Stimulated activated CD8-positive, alpha-beta memory T cell treated with anti-CD3 and anti-CD28 coated beads, Interleukin-4, amount 100 ng/mL, for 4 hours (primary cell): ENCODE measurements at places on chromosomes 2 and 18.

DNA sequence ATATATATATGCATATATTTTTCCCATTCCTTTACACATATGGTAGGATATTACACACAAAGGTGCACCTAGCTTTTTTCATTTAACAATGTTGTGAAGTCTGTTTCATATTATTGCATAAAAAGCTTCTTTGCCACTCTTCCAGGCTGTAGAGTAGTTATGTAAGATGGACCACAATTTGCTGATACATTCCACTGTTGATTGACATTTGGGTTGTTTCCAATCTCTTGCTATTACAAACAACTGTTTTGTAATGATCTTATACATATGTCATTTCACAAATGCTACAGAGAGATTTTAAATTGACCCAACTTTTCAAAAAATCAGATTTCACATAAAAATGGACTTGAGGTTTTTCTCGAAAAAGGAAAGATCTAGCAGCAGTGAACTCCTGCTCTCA is 301.4 kb downstream of the CDCA7 start:
- no peak for DNase-seq

DNA sequence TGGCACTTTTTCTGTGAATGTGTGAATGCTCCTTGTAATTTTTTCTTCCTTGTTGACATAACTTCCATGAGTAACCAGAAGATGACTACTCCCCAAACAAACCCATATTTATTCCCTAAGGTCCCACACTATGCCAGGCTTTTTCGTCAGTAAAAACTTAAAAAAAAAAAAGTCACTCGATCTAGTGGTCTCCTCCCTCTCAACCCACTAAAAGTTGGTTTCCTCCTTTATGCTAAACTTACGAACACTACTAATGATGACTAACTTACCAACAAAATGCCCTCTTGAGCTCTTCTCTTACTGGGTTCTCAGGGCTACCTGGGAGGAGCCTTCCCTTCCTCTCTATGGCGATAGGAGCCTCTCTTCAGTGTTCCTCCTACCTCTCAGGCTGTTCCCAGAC is 18.2 kb downstream of the ACVR1 start:
- DNase-seq = no peak

DNA sequence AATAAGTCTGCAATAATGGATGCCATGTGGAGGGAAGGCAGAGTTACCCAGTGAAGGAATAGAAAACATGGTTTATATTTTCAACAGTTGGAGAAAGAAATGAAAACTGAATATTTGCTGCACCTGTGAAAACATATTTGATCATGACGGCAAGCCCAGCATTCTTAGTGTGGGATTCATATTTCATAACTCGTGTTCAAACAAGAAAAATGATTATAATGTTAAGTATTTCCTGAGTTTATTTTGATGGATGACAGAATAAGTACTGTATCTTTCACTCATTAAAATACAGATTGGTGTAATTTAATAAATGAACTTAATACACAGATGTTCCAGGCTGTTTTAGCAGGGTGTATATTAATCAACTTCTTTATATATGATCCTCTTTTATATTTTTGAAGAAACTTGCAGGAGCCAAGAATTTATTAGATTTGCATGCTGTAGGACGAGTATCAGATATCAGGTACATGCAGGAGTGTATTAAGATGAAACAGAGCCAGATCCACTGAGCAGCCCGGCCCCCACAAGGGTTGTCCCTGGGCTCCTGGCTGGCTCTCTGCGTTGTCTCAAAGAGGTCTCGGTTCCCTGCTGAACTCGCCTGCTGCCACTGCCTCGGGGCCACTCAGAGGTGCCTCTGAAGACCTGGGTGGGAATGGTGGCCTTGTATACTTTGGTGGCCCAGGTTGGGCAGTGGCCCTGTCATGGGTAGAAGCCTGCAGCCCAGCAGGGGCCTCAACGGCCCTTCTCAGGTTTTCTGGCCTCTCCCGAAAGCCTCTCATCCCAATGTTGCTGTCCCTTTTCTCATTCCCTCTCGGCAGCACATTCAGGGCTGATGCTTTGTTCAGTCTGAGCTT is 95.0 kb upstream of the LDAH start:
- DNase-seq = no peak

GRCh38 chr2:230701308-230701707 is 11.3 kb upstream of the CAB39 start:
- DNase-seq = no peak

DNA sequence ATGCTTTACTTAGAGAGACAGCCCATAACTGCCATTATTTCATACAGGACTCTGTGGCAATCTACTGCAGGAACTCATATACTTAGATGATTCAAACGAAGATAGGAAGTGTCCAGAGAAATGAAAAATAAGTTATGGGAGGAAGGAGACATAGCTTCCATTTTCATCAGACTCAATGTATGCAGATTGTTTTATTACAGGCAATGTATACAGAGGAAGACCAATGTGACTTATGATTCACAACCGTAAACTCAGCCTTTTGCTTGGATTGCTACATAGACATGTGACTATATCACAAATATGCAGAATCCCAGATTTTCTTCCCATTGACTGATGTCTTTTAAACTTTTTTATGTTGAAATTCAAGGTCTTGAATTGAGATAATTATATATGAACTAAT is 793.4 kb downstream of the SATB2 start:
- DNase-seq = no peak

- DNase-seq = no peak
Measured at GRCh38 chr2:159275111-159275510, 11.4 kb downstream of the WDSUB1 start.

DNA sequence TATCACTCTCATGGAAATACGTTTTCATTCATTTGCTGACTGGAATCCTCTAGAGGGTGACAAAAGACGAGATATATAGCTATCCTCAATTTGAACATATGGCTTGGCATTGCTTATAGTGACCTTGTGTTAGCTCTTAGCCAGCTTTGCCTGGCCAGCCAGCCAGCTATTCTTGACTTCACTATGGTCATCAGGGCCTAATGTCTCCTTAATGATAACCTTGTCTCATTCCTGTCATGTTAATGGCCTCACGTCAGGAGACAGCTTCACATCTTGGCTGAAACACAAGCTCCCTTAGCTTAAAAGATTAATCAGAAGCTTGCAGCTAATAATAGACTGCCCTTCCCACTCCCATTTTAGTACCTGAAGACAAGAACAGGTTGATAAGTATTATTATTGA is 1517.5 kb upstream of the PIK3C3 start:
- no peak for DNase-seq

- no peak for DNase-seq
Measured at GRCh38 chr2:120535081-120535480, 189.1 kb downstream of the INHBB start.

- DNase-seq = no peak
Measured at GRCh38 chr18:68505178-68505574, 209.7 kb downstream of the TMX3 start.

DNA sequence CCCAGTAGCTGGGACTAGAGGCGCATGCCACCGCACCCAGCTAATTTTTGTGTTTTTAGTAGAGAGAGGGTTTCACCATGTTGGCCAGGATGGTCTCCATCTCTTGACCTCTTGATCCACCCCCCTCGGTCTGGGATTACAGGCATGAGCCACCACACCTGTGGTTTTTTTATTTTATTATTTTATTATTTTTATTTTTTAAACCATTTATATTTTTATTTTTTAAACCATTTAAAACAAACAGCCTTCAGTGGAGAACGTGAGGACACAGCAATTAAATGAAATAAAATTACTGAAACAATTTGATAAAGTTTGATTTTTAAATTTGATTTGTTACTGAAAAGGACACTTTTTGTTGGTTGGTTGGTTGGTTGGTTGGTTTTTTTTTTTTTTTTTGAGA is 181.0 kb downstream of the AGAP1 start:
- no peak for DNase-seq

GRCh38 chr2:166372046-166372445 is 3.7 kb downstream of the SCN9A start:
- no peak for DNase-seq

DNA sequence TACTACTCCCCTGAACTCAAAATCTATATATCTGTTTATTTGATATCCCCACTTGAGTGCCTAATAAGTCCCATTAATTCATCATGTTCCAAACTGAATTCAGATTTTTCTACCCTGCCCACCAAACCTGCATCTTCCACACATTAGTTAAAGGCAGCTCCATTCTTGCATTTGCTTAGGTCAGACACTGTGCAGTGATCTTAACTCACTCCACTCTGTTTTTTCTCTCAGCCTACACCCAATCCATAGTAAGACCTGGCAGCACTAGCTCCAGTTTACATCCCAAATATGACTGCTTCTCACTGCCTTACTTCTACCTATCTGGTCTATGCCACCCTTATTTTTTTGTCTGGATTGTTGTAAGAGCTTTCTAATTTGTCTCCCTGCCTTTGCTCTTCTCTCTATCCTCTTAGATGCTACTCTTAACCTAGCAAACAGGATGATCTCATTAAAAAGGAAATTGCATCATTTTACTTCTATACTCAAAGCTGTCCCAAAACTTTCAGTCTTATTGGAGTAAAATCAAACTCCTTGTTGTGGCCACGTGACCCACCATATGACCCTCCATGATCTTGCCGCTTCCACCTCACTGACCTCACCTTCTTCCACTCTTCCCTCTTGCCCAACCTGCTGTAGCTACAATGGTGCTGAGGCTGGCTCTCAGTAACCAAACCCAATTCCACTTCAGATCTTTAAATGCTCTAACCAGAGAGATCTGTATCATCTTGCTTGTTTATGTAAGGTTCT is 274.9 kb upstream of the FANCL start:
- DNase-seq = no peak

DNA sequence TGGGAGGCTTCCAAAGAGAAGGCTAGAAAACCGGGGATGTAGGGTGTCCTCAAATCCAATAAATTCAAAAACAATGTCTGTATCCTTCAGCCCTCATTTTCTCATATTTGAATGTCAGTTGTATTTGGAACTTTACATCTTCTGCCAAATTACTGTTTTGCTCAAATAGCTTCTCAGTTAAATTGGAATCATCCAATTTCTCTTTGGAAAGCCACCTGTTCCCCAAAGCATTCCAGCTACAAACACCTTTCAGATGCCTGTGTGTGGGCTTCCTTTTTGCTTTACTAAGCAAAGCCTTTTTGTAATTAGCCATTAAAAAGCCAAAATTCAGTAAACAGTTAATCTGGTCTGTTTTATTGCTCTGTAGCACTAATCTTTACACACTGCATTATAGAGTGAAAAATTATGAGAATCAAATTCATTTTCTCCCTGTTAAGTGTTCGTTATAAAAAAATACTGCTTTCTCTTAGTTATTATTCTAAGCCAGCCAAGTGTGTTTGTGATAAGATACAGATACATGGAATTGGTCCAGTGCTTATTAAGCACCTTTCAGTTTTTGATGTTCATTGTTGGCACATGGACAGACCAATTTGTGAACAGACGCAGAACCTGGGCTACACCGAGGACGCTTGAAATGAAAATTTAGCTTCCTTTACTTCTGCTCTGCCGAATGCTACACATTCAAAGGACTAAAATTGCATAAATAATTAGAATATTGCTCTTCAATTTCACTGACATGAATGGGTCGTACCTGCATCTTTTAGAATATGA is 151.6 kb downstream of the RTN4 start:
- no peak for DNase-seq

DNA sequence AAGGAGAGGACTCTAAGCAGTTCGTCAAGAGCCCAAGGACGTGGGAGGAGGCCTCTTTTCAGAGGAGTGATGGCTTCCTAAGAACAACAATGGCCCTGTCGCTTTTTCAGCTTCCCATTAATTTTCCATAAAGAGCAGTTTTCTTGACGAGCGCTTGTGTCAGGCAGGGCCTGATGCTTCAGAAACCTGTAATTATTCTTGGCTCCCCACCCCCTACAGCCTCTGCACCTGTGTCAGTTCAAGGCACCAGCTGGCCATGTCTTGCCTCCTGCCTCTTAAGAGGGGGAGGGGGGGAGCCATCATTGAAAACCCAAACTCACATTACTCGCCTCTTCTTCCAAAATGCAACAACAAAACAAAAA is 32.3 kb downstream of the KLF7 start:
- no peak for DNase-seq

DNA sequence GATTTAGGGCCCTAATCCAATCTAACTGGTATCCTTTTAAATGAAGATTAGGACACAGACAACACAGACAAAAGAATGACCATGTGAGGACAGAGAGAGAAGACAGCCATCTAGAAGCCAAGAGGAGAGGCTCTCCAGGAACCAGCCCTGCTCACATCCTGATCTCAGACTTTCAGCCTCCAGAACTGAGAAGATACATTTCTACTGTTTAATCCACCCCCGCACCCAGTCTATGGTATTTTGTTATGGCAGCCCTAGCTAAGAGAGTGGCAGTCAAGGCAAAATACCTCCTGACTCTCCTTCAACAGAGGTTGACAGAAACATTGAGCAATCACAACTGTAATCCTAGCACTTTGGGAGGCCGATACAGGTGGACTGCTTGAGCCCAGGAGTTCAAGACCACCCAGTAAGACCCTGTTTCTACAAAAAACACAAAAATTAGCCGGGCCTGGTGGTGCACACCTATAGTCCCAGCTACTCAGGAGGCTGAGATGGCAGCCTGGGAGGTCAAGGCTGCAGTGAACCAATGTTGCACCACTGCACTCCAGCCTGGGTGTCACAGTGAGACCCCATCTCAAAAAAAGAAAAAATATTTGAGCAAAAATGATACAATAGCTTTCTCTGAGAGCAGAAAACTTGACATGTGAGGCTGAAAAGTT is 34.7 kb downstream of the WDR33 start:
- no peak for DNase-seq

GRCh38 chr18:21115519-21116411 is 4.2 kb upstream of the ROCK1 start:
- no peak for DNase-seq

- no peak for DNase-seq
Measured at GRCh38 chr2:100976645-100977391, 25.3 kb upstream of the RPL31 start.

- DNase-seq = no peak
Measured at GRCh38 chr18:59387687-59388565, 28.9 kb upstream of the LMAN1 start.

GRCh38 chr2:128404709-128405466 is 86.2 kb upstream of the HS6ST1 start:
- no peak for DNase-seq

GRCh38 chr2:101461381-101461780 is 13.5 kb downstream of the RFX8 start:
- no peak for DNase-seq

GRCh38 chr2:46414701-46415100 is 64.7 kb upstream of the TMEM247 start:
- DNase-seq = no peak

GRCh38 chr18:36217348-36217747 is 30.1 kb downstream of the MOCOS start:
- DNase-seq = no peak

- no peak for DNase-seq
Measured at GRCh38 chr18:45932708-45933107, 34.4 kb downstream of the EPG5 start.

- no peak for DNase-seq
Measured at GRCh38 chr2:97657986-97658690, 5.7 kb downstream of the ACTR1B start.

- DNase-seq = no peak
Measured at GRCh38 chr2:51695531-51695930, 663.6 kb upstream of the NRXN1 start.

DNA sequence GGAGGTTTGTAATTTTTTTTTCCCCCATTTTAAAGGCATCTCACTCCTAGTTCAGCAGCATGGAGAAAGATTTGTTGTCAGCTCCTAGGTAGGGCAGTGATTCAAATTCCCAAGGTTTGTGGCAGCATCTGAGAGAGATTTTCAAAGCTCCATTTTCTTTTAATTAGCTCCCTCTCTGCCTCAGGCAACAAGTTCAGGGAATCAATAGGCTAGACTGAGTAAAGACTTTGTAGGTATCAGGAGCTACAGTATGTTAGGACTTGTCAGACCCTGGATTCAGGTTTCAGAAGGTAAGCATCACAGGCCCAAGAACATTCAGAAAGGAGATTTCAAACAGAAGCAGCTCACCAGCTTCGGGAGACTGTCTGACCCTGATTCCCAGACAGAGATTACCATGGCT is 273.3 kb upstream of the ERBB4 start:
- DNase-seq = no peak
